Head of caudate nucleus (tissue), 42 donors: ENCODE measurements at places on chromosomes 12 and 14.

DNA sequence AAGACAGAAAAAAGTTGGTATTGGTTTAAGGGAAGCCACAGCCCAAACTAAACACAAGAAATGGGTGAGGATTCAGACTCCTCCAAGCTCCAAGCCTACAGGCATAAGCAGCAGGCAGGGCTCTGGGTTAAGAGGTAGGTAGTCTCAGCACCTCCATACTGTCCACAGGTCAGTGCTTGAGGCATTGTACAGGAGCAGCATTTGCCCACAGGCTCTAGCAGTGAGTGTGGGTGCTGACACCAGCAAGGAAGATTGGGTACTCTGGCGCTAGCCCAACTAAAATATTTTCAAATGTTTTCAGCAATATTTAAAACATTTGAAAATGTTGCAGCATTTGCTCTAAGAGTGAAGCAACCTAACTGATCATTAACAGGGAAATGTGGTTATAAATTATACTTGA lies 33.1 kb downstream of the FERMT2 start:
- DNase-seq, result no peak

- DNase-seq, result no peak
These were observed 15.2 kb upstream of the CSRNP2 start for GRCh38 chr12:51098611-51099010.

DNA sequence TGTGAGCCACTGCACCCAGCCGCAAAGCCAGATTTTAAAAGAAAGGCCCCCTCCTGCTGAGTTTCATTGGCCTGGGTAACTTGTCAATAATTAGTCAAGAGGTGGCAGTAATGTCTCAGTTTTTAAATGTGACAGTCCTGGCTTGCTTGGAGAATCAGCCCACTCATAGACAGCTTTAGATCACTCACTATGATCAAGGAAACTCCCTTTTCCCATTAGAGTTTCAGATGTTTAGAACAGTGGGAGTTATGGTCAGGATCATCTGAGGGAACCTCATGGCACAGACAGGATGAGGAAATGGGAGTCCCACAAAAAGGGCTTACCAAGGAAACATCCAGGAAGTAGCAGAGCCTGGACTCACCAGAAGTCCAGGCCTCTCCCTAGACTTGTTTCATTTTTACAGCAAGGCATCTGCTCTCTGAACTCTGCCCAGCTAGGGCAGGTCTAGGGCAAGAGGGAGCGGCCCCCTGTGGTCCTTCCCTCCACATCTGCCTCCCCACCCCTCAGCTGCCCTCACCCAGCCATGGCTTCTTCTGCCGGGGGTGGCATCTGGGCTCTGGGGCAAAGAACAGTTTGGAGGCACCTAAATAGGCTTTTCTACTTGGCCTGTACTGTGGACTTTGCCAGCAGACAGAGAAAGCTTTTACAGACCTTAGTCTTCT lies 11.2 kb downstream of the BCL2L14 start:
- DNase-seq, result peak; percentile 19

GRCh38 chr12:56723889-56724700 lies 1.0 kb downstream of the NACA start:
- DNase-seq, result peak; percentile 31

GRCh38 chr14:58133739-58134138 lies 18.3 kb downstream of the ARMH4 start:
- DNase-seq, result no peak

DNA sequence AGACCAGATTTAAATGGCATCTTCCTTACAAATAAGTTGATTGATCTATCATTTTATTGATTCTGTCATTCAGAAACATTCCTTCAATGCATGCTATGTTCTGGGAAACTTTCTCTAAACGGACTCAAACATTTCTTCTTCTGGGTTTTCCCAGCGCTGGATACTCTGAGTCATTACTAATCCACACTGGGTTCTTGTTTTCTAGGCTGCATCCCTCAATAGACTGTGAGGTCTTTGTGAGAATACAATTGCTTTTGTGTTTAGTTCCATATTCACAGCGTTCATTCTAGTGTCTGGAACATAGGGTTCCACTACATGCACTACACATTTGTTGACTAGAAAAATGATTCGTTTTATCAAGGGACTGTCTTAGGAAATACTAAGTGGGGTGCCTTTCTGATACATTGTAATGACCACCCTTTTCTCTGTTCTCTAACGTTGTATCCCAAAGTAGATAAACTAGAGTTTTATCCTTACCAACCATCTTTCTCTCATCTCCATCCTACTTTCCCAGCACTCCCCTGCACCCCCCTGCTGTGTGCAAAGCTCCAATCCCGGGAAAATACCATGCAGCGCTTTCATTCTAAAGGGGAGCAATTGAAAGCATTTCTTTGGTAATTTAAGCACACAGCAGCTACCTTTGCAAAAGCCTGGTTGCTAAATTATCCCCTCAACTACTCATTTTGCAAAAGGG lies 878.7 kb downstream of the DIO2 start:
- DNase-seq, result peak; percentile 24

DNA sequence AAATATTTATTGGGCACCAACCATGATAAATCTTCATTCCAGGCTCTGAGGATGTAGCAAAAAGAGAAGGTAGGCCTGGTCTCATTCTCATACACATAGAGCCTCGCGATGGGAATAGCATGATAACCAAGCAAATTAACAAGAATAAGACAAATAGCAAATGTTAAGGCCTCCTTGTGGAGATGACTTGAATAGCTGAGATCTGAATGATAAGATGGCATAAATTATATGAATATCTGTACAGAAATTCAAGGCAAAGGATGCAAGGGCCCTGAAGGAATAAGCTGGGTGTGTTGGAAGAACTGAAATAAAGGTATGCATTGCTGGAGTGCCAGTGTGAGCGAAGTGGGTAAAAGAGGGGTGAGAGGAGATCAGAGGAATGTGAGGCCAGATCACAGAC lies 114.8 kb downstream of the ALX1 start:
- DNase-seq, result no peak

GRCh38 chr14:25049568-25050268 lies at the start of gene STXBP6:
Gene STXBP6, minus strand, starts transcription at chr14:25050147. Its CDS starts 75,329 bp downstream, at chr14:24974818.
- peak; percentile 90 for DNase-seq

- DNase-seq, result peak; percentile 5
These were observed 339.8 kb downstream of the TMEM121 start for GRCh38 chr14:105865904-105866840.

GRCh38 chr14:31927348-31927832 lies 149.7 kb upstream of the ARHGAP5 start:
- no peak for DNase-seq

GRCh38 chr12:58369576-58369975 lies 428.2 kb downstream of the ATP23 start:
- DNase-seq, result no peak

DNA sequence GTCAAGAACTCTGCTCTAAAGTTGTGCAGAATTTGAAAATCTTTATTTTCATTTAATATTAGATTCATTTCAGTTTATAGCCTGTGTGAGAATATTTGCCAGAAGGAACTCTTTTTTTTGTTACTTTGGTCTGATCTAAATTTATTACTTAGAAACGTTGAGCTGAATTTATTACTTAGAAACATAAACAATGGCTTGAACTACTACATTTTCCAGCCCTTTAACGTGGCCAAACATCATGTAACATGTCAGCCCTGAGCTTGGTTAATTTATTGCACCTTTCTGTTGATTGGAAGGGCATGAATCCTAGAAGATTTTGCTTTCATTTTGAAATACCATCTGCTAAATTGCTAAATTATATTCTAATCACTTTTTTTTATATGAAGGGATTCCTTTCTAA lies 241.4 kb downstream of the TMEM117 start:
- no peak for DNase-seq

DNA sequence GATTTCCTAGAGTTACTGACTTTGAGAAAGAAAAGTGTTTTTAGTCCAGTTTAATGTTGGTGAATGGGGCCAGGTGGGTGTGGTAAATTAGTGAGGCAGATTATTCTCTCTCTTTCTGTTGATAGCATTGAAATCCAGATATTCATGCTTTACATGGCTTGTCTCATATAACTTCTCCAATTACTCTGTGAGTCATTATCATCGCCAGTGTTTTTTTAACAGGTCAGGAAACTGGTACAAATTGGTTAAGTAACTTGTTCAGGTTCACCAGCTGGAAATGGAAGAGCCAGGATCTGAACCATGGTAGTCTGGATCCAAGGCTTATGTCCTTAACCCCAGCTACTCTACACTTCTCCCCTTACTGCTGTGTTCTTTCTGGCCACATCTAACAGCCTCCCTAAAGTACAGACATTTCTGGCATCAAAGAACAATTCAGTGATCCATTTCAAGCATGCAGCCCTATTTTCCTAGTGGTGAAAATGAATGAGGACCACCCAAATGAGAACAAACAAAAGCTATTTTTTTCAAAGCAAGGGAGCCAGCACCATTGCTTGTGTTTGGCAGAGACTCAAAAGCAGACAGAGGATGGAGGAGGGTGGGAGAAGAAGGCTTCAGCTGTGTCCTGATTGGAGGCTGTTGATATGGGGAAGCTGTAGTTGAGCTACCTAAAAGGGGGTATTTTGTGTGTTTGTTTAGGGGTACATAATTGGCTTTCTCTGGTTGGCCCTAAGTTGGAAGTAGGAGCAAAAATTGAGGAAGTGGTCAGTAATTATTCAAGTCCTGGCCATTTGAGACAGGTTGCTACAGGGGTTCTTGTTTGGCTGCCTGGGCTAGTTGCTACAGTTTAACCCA lies 1.7 kb downstream of the IRAK3 start:
- no peak for DNase-seq

DNA sequence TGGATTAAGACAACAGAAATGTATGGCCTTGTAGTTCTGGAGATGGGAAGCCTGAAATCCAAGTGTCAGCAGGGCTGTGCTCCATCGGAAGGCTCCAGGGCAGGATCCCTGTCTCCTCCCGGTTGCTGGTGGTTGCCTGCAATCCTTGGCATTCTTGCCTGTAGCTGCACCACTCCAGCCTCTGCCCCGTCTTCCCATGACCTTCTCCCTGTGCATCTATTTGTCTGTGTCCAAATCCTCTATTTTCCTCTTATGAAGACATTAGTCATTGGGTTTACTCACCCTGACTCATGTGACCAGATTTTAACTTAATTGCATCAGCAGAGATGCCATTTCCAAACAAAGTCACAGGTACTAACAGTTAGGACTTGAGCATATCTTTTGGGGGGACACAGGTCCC lies 15.1 kb downstream of the TUNAR start:
- DNase-seq, result no peak

DNA sequence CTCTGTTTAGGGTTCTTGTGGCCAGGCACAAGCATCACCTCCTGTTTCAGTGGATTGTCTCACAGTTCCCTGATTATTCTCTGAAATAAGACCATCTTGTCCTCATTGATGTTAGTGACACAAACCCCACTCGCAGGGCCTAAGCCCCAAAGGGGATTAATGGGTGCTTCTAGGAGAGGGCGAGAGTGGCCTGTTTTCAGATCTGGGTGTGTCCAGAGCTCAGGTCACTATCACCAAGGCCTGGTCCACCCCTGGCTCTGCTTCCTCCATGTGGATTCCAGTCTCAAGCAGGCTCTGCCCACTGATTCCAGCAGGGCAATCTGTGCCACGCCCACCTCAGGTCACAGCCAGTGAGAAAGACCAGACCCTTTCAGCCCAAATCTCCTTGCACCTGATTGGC lies 361.9 kb downstream of the ADGRD1 start:
- DNase-seq, result no peak

- peak; percentile 50 for DNase-seq
These were observed 18.0 kb downstream of the TRAF3 start for GRCh38 chr14:102795060-102795925.

DNA sequence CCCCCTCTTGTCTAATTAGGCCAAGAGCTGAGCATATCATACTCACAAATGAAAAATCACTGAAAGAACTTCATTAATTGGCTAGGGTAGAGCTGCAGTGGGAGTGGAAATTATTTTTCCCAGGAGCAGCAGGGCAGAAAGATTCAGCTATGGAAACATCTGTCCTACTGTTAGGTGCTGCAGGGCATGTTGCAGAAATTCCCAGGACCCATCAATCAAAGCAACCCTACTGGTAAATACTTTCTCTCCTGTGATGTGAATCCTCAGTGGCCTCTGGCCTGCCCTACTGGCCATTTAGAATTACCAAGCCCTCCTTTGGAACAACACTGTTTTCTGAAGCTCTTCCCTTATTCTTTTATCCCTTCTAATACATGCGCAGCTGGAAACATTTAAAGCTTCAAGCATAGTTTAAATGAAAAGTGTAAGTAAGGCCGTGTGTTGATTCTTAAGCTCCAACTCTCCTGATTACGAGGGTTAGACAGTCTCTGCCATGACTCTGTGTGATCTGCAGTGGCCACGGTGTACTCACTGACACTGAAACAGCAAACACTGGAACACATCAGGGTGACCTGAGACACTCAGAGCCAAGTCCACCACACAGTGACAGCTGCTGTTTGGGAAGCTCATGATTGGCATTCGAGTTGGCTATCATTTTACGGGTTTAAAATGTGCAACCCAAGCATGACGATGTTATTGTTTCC lies 62.6 kb upstream of the TMCC3 start:
- no peak for DNase-seq

GRCh38 chr12:92504594-92504981 lies 198.2 kb upstream of the PLEKHG7 start:
- DNase-seq, result no peak

- DNase-seq, result no peak
These were observed 121.0 kb downstream of the ZFP36L1 start for GRCh38 chr14:68671909-68672308.

DNA sequence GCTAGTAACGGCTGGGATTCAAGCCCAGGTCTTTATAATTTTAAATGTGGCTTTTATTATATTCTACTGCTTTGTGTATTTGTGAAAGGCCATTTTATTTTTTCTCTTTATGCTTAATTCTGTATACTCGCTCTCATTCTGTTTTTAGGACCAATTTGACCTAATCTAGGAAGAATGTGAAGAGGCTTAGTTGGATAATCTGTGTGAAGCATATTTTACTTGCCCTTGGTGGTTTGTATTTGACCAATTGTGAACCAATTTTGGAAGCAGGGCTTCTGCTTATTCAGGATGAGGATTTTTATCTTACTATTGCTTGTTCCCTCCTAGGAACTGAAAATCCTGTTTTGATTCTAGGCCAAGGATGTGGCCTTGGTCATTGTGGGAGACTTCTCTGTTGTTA lies 113.1 kb downstream of the TTC6 start:
- DNase-seq, result no peak

- DNase-seq, result no peak
These were observed 77.8 kb downstream of the NDUFA12 start for GRCh38 chr12:94925729-94926128.

- no peak for DNase-seq
These were observed 18.8 kb upstream of the HIGD1C start for GRCh38 chr12:50933459-50934124.

- DNase-seq, result no peak
These were observed 23.8 kb downstream of the NEUROD4 start for GRCh38 chr12:55043542-55043941.

- DNase-seq, result no peak
These were observed 42.8 kb upstream of the RNASE3 start for GRCh38 chr14:20848316-20848954.

GRCh38 chr14:56895154-56895553 lies 84.9 kb upstream of the OTX2 start:
- DNase-seq, result no peak

DNA sequence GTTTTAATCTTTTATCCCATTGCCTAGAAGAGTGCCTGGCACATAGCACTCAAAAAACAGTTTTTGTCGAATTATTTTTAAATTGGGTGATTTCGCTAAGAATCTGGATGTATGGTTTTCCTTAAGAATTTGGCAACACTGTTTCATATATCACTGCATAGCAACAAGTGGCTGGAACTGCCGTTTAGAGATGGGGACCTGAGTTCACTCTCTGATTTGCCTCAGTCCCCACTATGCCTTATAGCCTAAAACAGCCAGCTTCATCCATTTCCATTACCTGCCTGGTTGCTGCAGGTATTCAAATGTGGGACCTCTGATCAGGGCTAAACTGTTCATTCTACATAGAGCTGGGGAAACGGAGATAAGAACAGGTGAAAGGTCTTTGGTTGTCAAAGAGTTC lies 1.8 kb downstream of the HEBP1 start:
- DNase-seq, result no peak
